Fibroblast of pulmonary artery (primary cell): ENCODE measurements at places on chromosomes 5 and 9.

- peak; percentile 78 for DNase-seq
Measured at GRCh38 chr9:127308652-127309434, 44.3 kb downstream of the GARNL3 start.

- DNase-seq, result peak; percentile 60
Measured at GRCh38 chr9:86287013-86287412, 4.7 kb upstream of the ISCA1 start.

GRCh38 chr5:33408816-33409215, 31.9 kb upstream of the TARS1 start:
- no peak for DNase-seq

DNA sequence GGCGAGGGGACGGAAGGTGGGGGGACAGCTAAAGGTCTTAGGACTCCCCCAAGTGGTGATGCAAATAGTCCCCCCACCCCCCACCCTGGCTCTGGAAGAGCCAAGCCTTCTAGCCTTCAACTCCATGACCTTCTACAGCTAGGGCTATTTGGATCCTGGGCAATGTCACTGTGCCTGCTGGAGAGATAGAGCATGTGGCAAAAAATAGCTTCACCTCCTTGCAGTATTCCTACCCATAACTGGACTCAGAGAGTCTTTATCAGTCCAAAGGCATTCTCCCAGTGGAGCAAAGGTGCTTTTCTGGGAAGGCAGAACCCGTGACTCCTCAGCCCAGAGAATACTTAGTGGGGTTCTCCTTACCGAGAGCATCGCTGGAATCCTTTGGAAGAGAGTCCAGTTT, 48.9 kb upstream of the PPARGC1B start:
- DNase-seq, result no peak

- DNase-seq, result no peak
Measured at GRCh38 chr5:87899208-87899661, 369.4 kb downstream of the TMEM161B start.

DNA sequence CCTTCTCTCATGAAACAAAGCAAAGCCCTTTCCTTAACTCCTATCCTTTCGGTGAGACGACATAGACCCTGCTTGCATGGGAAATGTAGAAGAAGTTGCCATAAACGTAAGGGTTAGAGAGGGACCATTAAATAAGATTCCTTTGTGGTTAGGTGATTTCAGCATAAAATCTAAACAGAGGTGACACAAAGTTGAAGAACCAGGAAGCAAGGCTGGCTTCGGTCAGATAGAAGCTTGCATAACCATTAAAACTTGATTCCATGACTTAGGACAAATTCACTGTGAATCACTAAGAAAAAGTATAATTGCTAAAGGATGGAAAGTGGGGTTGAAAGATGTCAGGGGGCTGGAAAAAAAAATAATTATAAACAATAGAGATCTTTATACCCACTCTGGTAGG, 30.9 kb upstream of the ABLIM3 start:
- no peak for DNase-seq

- DNase-seq, result no peak
Measured at GRCh38 chr9:135418161-135418560, 61.4 kb upstream of the PPP1R26 start.

DNA sequence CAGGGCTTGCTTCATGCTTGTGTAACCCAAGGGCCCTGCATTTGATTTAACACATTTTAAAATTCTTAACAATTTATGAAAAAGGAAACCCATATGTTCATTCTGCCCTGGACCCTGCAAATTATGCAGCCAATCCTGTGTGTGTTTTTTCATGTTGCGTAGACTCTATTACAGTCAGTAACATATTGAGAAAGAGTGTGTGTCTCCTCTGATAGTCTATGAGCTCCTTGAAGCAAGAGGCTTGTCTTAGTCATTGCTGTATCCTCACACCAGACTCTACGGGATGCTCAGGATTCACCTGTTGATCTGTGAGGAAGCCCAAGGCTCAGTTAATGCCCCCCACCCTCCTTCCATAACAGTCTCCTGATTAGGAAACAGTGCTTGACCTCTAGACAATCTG, 177.3 kb upstream of the DMAC1 start:
- no peak for DNase-seq

- DNase-seq, result peak; percentile 99
Measured at GRCh38 chr5:66440202-66440680, 156.0 kb upstream of the MAST4 start.

- peak; percentile 54 for DNase-seq
Measured at GRCh38 chr5:36611520-36612274, 5.3 kb downstream of the SLC1A3 start.

DNA sequence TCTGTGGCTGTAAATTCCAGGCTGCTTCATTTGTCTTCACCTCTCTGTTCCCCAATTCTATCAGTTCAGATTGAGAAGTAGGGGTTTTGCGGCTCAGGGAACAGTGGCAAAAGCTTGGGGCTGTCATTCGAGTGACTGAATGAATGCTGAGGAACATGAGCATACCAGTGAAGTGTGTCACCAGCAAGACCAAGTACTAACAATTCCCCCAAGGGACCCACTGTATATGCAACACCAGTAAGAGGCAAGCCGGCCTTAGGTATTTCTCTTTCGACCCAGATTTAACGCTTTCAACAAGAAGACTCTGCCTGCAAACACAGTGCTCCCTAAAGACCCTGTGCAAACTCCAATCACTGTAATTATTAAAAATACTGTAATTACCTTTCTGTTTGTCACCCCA, 25.8 kb downstream of the KLHL3 start:
- peak; percentile 42 for DNase-seq

- DNase-seq, result no peak
Measured at GRCh38 chr5:132484391-132484725, 6.2 kb downstream of the IRF1 start.

DNA sequence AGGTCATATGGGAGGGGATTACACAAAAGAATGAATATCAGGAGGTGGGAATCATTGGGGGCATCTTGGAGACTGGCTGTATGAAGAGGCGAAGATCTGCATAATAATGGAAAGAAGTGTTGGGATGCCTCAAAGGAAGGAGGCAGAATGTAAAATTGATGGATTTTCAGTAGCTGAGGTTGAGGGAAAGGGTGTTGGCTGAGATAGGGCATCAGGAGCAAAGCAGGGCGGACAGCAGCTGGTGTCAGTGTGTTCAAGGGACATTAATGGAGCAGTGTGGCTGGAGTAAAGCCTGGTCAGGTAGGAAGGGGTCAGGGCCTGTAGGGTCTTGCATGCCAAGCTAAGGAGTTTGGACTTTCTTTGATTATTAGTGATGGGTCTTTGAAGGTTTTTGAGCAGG, 65.2 kb upstream of the TNFAIP8 start:
- no peak for DNase-seq

- DNase-seq, result peak; percentile 76
Measured at GRCh38 chr5:39599721-39600431, 175.1 kb upstream of the DAB2 start.
